Frontal cortex (tissue), 4 donors: ENCODE measurements at places on chromosomes 4 and X.
A peak's percentile ranks its signal among the peaks of the same experiment; 100 is the strongest.

GRCh38 chr4:16264798-16265197 is 38.5 kb upstream of the TAPT1 start:
- peak; percentile 41 for DNase-seq

DNA sequence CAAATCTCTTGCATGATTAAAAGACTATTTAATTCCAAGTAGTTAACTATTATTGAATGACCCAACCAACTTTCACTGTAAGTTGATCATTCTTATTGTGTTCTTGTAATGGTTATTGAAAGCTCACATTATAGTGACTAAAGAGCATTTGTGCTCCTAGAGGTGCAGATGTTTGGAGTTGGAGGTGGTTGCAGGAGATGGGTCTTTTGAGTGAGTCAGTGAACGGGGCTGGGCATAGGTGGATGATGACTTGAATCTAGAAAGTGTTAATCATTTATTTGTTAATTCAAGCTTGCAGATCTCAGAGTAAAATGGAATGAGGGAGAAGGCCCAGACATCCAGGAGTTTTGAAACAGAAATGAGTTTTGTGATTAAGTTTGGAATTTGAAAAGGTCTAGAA is 13.7 kb downstream of the NWD2 start:
- no peak for DNase-seq

- no peak for DNase-seq
Measured at GRCh38 chr4:88413801-88414200, 35.1 kb downstream of the HERC6 start.

DNA sequence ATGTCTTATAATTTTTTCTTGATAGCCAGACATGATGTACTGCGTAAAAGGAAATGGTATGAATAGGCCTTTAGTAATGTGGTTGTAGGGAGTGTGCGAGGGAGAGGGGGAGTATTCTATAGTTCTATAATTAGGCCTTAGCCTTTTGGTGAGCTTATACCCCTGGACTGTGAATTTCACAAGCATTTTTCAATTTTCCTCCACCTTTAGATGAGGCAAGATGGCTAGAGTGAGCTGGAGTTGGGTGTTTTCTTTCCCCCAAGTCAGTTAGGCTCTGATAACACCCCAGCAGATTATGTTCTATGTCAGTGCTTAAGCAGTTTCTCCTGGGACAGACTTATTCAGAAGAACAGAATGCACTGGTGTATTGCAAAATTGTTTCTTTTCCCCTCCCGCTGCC is 210.2 kb upstream of the NPY2R start:
- no peak for DNase-seq

DNA sequence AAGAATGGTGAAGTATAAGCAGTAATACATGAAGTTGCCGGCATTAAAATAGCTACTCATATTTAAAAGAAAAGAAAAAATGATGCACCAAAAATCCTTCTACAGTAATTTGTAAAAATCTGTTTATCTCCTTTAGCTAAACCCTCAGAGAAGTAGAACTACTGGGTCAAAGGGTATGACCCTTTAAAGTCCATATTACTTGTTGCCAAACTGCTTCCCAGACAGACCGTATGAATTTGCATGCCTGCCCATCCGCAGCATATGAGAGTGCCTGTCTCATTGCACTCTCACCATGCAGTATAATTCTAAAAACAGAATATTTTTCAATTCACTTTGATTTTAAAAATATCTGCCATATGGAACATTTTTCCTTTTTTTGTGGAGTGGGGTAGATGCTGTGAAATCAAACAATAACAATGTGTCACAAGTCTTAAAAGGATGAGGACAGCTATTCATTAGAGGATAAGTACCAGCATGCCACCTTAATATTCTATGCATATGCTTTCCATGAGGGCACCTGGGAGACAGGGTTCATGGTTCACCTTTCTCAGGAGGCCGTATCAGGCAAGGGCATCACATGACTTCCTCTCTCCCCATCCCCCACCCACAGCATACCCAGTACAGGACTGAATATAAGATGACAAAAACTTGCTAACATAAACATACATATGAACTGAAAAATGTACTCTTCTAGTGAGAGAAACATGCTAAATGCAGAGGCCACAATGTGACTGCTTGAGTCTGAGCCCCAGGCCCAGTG is 17.8 kb downstream of the ZDHHC9 start:
- no peak for DNase-seq
